ENCODE measurements at places on chromosomes 2 and 18.

GRCh38 chr2:113255140-113256070 is 23.3 kb downstream of the PAX8 start:
- DNase-seq, result no peak

DNA sequence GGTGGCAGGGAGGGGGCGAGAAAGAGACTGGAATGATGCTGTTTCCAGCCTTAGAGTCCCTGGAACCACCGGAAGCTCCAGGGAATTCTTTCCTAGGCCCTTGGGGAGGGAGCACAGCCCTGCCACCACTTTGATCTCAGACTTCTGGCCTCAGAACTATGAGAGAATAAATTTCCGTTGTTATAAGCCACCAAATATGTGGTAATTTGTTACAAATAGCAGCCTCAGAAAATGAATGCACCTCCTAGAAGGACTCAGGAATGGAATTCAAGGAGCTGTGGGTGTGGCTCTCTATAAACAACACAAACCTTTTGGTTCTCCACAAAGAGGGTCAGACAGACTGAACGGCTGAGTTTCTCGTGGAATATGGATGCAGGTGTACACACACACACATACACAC is 144.5 kb downstream of the ACKR3 start:
- no peak for DNase-seq

DNA sequence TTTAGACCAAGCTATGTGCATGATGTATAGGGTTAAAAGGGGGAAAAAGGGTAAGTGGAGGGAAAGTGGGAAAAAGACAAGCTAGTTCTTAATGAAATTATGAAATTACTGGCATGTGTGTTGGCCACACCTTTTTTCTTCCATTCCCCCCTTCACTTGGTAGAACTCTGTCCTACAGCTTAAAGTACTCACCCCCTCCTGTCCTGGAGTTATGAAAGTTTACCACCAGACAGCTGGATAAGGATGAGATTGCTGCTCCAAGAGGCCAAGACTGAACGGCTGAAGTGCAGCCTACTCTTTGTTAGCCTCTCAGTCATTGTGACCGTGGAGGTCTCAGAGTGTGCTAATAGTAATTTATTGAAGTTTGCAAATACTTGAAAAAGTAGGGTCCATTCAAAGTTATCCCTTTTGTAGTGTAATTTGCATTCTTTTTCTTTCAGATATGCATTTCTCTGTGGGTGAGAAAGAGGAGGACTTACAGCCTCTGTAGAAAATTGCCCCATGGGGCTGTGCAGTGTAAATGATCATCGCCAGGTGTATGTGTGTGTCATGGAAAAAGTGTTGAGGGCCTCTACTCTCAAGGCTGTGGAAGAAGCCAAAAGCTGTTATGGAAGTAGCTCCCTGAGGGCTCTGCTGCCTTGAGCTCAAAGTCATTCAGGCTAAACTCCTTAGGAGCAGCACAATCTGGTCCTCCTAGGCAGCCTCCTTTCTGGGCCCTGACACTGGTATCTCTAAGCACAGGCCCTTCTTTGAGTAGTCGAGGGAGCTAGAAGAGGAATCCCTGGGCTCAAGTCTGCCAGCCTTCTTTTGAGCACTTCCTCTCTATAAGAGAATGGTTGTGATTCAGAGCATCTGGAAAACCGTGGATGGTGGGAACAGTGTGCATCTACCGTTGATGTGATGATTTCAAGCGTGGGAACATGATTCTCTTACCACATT is 46.2 kb downstream of the LHCGR start:
- no peak for DNase-seq

- no peak for DNase-seq
Measured at GRCh38 chr2:75054296-75054695, 95.9 kb downstream of the POLE4 start.

DNA sequence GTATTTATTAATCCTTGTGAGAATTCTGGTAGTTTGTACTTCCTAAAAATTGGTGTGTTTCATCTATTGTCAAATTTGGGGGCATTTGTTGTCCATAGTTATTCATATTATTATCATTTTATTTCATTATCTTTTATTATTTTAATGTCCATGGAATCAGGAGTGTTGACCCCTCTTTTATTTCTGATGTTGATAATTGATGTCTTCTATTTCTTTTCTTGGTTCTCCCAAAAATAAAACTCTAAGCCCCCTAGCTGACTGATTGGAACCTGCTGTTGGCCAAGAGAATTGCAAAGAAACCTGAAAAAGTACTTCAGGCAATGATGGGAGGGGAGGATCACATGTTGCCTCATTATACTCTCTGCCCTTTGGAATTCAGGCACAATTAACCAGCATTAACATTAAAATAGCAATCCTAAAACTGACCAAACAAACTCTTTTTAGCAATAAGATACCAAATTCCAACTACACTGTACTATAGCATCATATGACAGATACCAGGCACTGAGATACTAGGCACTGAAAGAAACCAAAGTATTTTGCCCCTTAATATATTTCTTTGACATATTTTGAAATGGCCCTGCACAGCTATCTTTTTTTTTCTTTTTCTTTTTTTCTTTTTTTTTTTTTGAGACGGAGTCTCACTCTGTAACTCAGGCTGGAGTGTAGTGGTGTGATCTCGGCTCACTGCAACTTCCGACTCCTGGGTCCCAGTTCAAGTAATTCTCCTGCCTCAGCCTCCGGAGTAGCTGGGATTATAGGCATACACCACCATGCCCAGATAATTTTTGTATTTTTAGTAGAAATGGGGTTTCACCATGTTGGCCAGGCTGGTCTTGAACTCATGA is 1097.2 kb upstream of the CNTNAP5 start:
- no peak for DNase-seq

GRCh38 chr2:118968042-118968441 is 26.0 kb downstream of the MARCO start:
- DNase-seq, result no peak

DNA sequence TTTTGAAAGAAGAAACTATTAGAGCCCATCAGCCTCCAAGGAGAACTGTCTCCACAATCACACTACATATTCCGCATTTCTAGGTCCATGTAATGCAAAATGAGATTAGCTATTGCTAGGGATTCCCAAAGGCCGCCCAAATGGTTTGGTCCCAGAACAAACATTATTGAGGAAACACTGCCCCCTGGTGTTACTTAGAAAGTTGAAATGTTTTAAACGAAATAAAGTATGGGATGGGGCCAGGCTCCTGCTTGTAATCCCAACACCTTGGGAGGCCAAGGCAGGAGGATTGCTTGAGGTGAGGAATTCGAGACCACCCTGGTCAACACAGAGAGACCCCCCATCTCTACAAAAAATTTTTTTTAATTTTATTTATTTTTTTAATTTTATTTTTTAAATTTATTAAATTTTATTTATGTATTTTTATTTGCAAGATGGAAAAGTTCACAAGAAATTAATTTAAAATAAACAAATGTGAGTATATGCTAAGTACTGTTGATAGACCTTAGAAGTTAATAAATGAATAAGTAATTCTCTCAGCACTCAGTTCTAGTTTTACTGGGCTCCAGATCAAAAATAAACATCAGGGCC is 5.5 kb downstream of the NHEJ1 start:
- DNase-seq, result peak; percentile 73

DNA sequence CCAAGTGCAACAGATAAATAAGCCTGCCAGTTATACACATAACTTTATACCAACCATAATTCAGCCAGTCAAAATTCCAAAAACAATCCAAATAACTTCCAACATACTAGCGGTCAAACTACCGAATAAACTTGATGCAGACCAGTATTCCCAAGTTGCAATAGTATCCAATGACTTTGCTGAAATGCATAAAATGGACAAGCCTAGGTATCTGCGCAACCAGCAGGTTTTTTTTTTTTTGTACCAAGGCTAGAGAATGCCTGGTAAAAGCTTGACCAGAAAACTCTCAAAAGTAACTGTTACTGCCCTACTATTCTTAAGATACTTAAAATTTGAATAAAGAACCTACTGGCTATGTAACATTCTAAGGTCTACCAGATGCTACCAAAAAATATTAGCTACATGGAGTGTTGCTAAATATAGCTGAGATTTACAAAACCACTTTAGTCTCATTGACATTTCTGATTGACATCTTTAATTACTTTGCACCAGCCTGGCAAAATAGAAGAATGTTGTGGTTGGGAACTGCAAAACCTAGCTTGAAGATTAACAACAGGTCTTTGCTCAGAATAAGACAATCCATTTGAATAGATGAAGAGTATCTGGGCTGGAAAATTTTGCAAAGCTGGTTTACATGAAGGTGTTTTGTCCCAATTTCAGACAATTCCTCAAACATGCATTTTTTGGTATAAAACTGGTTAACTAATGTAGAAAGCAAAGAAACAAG is 7.3 kb downstream of the SRSF7 start:
- no peak for DNase-seq

- DNase-seq, result no peak
Measured at GRCh38 chr18:77897606-77898005, 648.0 kb downstream of the GALR1 start.

DNA sequence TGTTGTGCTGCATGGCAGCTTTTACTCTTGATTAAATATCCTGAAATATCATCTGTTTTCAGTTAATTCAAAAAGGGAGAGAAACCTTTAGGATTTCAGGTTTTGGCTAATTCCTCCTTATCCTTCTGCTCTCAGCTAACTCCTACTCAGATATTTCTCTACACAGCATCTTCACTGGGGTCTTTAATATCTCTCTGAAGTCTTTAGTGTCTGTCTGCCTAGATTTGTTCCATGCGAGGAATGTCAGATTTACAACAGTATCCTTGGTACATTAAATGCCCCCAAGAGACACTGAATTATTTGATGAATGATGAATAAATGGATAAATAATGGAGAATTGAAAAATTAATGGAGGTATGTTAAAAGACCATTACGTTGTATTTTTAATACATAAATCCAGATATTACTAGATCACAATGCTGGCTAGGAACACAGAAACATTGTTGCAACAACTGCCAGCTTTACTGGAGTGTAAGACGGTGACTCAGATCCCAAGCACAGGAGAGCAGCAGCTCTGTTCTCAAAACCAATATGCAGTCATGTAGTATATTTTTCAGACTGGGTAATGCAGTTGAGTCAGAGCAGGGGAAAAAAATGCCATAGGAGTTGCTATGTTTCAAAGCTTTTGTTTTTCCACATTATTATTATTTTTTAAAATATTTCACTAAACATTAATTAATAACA is 388.0 kb upstream of the SYT4 start:
- no peak for DNase-seq

DNA sequence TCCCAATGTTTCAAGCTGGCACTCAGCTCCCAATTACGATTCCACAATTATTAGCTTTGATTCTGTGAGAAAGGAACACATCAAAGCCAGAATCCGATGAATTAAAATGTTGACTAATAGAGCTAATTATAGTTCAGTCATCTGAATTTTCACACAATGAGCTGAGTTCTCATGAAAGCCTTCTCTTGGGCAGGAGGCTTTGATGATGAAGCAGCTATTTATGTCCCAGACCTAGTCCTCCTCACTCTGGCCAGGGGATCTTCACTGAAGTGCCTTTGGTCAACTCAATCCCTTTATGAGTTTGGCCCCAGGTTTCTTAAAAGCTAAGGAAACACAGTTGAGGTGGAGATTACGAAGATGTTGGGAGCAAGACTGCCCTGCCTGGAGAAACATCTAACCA is 74.7 kb upstream of the PPM1B start:
- DNase-seq, result no peak

- DNase-seq, result no peak
Measured at GRCh38 chr2:172449911-172450550, 22.6 kb downstream of the ITGA6 start.

DNA sequence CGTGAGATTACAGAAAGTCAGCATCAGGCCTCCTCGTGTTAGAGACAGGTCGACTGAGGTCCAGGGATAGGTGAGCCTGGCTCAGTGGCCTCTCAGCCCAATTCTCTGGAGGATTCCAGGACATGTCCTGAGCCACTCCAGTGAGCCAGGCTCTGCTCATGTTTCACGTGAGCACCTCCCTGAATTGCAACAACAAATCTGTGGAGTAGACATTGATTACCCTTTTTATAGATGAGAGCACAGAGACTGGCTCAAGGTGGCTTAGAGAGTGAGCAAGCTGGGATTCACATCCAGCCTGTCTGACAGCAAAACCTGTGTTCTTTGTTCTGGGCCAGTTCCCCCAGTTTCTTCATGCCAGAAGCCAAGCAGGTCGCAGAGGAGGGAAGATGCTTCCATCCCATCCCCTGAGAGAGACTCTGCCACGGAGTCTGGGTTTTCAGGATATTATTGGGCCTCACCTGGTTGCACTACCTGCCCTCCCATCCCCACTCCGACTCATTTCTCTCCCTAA is 46.4 kb downstream of the HS1BP3 start:
- DNase-seq, result no peak

DNA sequence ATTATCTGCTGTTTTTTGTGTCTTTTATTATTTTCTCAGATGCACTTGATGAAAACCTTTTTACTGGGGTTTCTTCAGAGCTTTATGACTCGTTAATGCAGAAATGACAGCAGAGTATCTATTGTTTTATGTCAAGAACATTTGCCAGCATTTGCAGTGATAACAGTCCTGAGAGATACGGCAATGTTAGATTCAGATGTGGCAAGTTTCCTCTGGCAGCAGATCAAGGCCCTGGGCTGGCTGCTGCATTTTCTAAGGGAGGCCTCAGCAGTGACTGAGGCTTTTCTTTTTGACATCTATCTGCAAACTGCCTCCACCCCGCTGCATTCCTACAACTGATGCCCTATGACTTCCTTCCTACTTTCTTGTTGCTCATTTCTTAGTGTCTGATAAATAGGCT is 40.2 kb downstream of the EFEMP1 start:
- no peak for DNase-seq

- no peak for DNase-seq
Measured at GRCh38 chr2:57698935-57699449, 347.6 kb upstream of the VRK2 start.

DNA sequence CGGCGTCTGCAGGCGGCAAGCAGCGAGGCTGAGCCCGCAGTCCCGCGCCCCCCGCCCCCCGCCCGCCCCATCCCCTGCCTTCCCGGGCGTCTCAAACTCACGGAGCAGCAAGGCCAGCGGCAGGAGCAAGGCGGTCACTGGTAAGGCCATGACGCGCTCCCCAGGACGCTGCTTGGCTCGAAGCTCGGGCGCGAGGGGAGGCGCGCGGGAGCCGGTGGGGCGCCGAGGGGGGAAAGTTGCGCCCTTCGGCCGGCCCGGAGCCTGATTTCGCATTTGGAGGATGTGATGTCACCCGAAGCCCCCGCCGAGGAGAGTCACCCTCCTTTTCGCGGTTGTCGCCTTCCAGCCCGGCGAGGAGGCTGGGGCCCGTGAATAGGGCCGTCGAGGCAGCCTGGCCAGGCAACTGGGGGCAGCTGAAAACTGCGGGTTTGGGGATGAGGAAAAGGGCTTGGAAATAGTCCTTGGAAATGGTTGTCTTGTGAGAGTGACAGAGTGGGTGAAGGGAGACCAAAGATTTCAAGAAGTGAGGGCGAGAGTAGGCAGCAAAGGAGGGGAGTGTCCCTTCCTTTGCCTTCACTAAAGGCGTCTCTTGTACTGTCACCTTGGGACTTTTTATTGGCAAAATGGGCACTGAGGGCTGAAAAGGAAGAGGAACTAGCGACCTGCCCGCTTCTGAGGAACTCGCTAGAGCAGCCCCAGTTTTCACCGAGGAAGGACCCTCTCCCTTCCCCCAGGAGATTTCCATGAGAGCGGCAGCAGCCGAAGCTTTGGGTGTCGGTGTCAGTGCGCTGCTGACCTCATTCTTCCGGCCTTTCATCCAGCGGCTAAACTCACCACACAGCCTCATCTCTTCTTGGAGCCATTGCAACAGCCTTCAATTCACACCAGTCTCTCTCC is at the start of gene CD8A:
TSS of gene CD8A (minus strand) at position 238 of the 897 bp plus-strand sequence. CDS start at position 150, 88 bp downstream.
- DNase-seq, result no peak

- DNase-seq, result no peak
Measured at GRCh38 chr2:238235331-238235732, 4.5 kb downstream of the HES6 start.

All from GM12865 (cell line).